ENCODE measurements at places on chromosomes 13 and 19. TPM values are rescaled to one million over a fixed set of nuclear protein-coding genes. Genes with fewer than 3 reads are reported as not detected.

KLF2 gene
- polyA plus RNA-seq: 47.8 TPM

NDUFA3 gene
- polyA plus RNA-seq: 74.7 TPM

CATSPERD gene
- polyA plus RNA-seq: not detected

ZSCAN4 gene
- polyA plus RNA-seq: 0.14 TPM

ZNF99 gene
- 0.71 TPM for polyA plus RNA-seq

KLK15 gene
- not detected for polyA plus RNA-seq

DNA sequence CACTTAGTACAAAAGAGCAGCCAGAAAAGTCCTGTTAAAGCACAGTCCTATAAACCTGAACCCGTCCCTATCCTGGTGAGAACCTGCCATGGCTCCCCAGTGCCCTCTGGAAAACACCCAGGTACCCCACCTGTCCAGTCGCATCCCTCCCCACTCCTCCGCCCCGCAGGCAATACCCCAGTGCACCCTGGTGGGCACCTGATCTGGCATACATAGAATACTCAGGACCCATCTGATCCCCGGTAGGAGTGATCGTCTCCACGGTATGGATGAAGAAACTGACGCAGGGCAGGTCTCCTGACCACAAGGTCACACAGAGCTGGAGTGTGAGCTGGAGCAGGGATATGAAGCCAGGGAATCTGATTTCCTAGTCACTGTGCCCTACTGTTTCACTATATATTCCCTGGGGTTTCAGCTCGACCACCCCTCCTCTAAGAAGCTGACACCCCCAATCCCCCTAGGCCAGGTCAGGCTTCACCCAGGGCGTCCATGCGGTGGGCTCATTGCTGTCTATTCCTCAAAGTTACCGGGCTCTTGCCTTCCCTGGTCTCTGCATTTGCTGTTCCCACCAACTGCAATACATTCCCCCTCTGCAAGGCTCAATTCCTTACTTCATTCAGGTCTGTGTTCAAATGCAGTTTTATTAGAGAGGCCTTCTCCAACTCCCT is 12.6 kb downstream of the FBXO46 start:
- DNase-seq: no peak

- no peak for DNase-seq
These were observed 3.9 kb upstream of the GPR183 start for GRCh38 chr13:99311137-99311536.

- no peak for DNase-seq
These were observed 38.6 kb upstream of the ITM2B start for GRCh38 chr13:48194379-48194754.

DNA sequence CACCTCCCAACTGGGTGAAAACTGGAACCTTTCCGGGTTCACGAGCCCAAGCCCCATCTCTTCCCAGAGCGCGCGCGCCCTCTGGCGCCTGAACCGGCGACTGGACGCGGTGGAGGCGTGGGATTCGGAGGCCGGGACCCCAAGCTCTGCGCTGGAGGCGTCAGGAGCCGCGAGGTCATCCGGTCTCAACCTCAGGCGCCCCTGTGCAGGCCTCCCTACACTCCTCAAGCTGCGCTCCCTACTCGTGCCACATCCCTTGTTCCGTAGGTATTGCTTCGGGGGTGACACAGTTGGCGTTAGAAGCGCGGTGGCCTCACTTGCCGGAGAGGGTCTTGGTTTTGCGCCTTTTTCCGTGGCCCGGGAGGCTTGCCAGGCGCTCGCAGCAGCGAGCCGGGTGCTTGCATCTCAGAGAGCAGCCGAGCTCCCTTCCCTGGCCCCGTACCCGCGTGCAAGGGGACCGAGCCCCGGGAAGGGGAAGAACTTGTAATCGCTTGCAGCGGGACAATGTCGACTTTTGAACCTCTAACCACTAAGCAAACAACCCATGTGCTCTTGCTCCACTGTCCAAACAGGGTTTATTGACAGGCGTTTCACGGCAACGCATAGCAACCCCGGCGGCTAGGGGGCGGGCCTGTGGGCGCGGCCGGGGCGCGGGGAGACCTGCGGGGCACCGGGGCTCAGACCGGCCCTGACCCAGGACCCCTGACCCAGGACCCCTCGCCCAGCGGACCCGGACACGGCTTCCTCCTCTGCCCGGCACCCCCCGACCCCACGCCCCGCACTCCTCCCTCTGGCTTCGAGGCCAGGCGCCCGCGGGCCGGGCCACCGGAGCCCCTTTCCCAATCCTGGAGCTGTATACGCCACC is 8.5 kb downstream of the CDX2 start:
- DNase-seq: peak; percentile 47

DNA sequence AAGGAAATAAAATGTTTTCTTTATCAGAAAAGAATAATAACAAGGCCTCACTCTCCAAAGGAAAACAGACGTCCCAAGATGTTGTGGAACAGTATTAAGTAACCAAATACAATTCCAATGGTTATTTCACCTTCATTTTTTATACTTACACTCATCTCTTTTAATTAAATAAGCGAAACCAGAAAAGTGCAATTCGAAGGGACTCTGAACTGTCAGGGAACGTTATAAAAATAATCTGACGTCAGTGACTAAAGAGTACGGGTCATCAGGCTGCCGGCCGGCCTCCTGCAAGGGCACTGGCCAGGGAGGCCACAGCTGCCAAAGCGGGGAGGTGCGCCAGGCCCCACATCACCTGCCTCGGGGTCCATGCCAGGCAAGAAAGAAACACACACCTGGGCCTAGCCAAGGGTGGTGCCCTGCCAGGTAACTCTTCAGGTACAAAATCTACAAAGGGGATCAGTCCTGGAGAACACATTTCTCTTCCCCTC is 61.2 kb downstream of the CDADC1 start:
- no peak for DNase-seq

DNA sequence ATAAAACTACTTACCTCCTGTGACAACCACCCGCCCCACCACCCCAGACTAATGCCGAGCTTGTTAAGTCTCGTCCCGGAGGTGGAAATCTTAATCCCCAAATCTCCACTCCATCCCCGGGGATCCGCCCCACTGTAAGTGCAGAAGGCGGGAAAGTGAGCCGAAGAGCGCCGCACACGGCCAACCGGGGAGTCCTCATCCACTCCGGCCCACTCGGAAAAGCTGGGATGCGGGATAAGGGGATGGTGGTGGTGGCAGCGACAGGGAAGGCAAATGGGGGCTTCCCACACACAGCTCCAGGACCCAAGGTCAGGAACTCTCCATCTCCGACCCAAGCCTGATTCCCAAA is 621 bp downstream of the FBL start:
- DNase-seq: no peak

DNA sequence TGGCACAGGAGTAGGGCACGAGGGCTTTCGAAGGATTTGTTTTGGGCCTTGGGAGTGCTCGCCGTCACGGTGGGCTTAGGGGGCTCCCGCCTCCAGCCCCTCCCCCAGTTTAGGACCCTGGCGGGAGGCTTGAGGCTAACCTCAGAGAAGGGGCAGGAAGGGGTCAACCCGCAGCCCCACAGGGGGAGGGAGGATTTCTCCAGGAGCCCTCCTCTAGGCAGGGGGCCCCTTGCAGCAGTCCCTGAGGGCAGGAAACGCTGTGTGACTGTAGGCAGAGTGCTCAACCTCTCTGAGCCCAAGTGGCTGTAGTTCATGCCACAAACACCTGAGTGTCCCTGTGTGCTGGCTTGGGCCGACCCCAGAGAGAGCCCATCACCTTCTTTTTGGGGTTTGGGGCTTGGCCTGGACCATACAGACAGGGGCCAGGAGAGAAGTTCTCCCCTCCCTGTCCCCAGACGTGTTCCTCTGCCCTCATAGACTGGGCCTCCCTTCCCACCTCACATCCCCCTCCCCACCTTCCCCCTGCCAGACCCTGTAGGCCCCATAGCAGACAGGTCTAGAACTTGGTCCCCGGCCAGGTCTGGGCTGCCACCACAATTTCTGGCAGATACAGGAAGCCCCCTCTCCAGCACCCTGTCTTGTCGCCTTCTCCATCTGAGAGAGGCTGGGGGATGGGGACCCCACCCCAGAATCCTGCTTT is 8.1 kb downstream of the ISYNA1 start:
- no peak for DNase-seq

- no peak for DNase-seq
These were observed 17.5 kb downstream of the ATCAY start for GRCh38 chr19:3897936-3898335.

- DNase-seq: peak; percentile 77
These were observed 73.4 kb upstream of the UBL3 start for GRCh38 chr13:29923554-29924481.

GRCh38 chr13:32098272-32098671 is 66.7 kb downstream of the FRY start:
- DNase-seq: no peak

- DNase-seq: no peak
These were observed 1.3 kb downstream of the ZNF175 start for GRCh38 chr19:51572410-51572809.

GRCh38 chr13:71477735-71478134 is 389.3 kb downstream of the DACH1 start:
- no peak for DNase-seq

DNA sequence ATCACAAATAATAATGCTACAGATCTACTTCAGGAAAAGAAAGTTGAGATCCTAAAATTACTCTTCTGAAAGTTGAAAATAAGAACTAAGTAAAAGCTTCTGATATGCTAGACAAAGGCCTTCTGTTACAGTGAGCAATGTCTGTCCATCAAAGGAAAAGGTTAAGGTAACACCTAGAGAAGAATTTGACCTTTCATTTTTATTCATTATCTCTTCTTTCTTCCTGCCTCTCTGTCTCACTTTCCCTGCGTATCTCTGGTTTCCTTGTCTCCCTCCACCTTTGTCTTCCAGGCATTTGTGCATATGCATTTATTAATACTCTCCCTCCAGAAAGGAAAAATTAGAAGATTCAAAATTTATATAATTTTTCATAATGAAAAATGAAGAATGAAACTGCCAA is 49.0 kb downstream of the ZAR1L start:
- DNase-seq: no peak

DNA sequence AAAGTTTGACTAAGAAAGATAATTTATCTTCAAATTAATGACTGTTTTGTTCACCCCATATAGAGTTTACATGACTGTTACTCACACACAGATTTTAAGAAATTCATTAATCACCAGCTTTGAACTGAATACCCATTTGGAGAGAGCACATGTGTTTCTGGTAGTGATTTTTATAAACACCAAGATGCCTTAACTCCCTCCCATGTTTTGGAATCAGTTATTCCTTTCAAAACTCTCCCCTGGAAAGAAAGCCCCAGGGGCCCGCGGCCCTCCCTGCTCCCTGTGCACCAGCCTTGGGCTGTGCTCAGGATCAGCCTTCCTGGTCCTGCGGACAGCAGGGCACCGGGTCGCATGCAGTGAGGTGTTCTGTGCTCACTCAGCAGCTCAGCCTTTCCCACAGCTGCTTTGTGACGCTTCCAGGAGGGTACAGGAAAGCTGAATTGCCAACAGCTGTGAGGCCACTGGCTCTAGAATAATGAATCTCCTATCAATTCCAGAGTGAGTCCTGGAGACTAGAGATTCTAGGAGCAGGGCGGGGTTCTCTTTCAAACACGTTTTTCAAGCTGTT is 483.2 kb downstream of the EFNB2 start:
- no peak for DNase-seq

GRCh38 chr13:20337884-20338551 is 105.9 kb upstream of the GJB6 start:
- no peak for DNase-seq

- DNase-seq: no peak
These were observed 7.5 kb upstream of the TM6SF2 start for GRCh38 chr19:19280561-19280960.

- DNase-seq: no peak
These were observed 117.7 kb upstream of the KLF12 start for GRCh38 chr13:74251778-74252519.

DNA sequence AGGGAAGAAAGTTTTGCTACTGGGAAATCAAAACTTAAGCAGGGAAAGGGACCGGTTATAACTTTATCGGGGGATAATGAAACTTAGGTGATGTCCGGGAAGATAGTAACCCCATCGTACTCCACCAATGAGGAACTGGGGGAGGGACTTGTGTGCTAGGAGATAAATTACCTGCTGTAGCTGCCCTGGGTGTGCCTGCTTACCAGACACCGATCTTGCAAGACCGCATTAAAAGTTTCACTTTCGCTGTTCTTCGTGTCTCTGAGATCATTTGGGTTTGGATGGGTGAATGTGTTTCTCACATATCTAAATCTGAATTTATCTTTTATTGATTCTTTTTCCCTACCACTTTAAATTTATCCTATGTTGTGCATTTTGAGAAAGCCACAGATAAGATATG is 381.4 kb downstream of the SLITRK6 start:
- no peak for DNase-seq

DNA sequence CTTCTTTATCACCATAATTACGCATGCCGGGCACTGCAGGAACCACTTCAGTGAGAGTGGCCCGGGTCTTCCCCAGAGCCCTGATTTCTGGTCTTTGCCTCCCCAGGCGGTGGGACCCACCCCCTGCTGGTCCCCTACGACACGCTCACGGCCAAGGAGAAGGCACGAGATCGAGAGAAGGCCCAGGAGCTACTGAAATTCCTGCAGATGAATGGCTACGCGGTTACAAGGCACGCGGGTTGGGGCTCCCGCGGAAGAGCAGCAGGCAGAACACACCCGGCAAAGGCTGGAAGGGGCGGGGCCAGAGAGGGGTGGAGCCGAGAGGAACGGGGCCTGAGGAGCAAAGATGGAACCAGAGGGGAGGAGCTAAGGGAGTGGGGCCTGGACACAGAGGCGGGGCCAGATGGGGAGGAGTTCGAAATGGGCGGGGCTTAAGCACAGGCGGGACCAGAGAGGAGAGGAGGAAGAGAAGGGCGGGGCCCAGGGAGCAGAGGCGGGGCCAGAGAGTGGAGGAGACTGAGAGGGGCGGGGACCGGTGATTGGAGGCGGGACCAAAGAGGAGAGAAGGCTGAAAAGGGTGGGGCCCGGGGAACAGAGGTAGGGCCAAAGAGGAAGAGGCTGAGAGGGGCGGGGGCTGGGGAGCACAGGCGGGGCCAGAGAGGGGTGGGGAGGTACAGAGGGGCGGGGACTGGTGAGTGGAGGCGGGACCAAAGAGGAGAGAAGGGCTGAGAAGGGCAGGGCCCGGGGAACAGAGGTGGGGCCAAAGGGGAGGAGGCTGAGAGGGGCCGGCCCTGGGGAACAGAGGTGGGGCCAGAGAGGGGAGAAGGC is 73.4 kb downstream of the RYR1 start:
- no peak for DNase-seq

DNA sequence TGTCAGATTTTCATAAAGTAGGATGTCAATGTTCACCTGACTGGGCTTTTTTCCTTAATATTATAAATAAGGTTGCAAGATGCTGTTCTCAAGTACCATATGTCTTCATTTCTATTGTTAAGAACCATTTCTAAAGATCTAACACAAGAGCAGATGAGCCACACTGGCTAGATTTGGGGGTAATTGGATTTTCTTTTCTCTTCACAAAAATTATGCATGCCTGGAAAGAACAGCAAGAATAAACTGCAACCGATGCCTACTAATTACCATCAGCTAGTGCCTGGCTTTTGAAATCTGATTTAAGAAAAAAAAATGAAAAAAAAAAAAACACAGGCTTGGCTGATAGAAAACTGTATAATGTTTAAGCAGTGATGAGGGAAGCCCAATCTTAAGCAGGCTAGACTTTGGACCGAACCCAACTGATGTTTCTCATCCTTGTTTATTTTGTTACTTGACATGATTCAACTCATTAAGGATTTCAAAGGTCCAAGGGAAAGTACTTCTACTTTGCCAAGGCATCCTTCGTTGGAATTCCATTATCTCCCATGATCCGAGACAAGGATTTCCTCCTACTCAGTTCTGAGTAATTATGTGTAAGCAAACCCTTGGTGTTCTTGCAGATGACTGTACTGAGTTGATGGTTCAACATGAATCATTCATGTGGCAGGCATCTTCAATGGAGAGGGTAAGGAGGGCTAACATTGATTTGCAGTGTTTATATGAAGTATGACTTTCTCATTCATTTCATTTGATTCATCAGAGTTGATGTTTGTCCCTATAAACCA is 300.5 kb downstream of the SPRY2 start:
- no peak for DNase-seq

Measured in right lung (tissue), 10 donors.